ENCODE measurements at places on chromosomes 7 and 10. TPM values are rescaled to one million over a fixed set of nuclear protein-coding genes. Genes with fewer than 3 reads are reported as not detected.

SLC13A4 gene
- polyA plus RNA-seq, result 0.03 TPM

IGFBP3 gene
- not detected for polyA plus RNA-seq

NME8 gene
- not detected for polyA plus RNA-seq

NOC3L gene
- polyA plus RNA-seq, result 10.9 TPM

KIAA1217 gene
- polyA plus RNA-seq, result not detected
